ENCODE measurements at places on chromosomes 7 and 10.

DNA sequence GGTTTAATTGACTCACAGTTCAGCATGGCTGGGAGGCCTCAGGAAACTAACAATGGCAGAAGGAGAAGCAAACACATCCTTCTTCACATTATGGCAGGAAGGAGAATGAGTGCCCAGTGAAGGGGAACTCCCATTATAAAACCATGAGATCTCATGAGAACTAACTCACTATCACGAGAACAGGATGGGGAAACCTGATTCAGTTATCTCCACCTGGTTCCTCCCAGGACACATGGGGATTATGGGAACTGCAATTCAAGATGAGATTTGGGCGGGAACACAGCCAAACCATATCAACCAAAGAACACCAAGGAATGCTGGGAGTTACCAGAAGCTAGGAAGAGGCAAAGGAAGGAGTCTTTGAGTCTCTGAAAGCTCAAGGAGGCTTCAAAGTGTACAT lies 94.3 kb downstream of the IPMK start:
- no peak for DNase-seq

- no peak for DNase-seq
These were observed 95.3 kb downstream of the CPED1 start for GRCh38 chr7:121083790-121084251.

DNA sequence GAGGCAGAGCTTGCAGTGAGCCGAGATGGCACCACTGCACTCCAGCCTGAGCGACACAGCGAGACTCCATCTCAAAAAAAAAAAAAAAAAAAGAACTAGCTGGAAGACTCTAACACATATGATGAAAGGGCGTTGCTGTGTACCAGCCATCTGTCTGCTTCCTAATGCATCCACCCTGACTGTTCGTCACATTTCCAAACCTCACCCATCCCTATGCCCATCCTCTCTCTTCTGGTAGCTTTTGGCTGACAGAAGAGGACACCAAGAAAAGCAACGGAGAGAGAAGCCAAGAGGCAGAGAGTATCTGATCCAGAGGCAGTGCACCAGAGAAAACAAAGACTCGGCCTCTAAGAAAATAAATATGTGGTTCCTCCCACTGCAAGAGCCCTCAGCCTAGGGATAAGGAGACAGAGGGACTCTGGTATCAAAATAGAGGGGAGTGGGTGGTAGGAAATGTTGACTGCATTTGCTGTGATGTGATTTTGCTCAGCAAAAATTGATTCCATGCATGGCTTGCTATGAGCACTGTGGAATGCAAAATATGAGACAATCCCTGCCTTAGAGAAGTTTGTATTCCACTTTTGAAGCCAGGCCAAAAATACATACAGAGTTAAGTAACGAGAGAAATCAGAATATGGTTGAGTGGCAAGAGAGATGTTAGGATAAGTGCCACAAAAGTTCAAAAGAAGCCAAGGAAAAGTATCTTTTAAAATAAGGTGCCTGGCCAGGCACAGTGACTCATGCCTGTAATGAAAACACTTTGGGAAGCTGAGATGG lies 100.8 kb upstream of the STK17A start:
- no peak for DNase-seq

DNA sequence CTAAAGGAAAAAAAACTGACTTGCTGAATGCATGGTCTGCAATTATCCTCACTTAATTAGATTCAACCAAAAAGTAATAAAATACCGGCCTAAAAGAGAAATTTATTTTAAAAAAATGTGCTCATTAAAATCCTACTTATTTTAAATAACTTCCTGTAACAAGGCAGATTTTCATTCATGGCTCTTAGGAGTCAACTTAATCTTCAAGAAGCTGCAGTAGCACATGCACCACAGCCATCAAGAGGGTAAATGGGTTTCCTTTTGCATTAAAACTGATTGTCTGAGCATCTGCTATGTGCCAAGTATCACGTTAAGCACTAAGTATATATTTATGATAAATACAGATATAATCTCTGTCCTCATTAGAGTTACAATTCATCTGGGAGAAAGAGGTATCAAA lies 69.9 kb downstream of the SNX13 start:
- DNase-seq, result no peak

DNA sequence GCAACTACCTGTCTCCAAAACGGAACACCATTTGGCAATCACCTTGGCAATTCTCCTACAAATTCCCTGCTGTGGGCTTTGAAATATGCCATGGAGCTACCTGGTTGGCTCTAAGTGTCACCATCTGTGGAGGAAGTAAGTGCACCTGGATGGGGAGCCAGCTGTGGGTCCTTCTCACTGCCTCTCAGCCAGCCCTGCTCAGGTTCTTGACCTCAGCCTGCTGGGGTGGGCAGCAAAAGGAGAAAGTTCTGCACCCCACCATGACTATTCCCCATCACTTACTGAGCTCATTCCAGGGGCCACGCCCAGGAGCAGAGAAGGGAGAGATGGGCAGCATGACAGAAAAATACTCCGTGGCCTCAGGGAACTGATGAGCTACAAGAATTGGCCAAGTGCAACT lies 158.7 kb downstream of the TNS3 start:
- DNase-seq, result no peak

DNA sequence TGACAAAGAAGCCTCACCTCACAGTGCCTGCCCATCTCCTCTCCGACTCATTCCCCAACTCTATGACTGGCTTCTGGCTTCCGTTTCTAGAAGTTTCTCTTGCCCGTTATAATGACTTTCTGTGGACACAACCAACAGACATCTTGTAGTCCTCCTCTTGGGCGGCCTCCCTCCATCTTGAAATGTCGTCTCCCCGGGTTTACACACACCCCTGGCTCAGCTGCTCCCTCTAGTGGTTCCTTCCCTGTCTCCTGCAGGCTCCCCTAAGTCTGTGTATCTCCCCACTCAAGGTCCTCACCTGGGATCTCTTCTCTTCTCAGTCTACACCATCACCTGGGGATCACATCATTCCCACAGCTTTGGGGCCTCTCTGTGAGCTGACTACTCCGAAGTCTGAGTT lies 123.4 kb upstream of the NEBL start:
- peak; percentile 61 for DNase-seq

GRCh38 chr7:79681454-79681853 lies 228.0 kb upstream of the MAGI2 start:
- no peak for DNase-seq

DNA sequence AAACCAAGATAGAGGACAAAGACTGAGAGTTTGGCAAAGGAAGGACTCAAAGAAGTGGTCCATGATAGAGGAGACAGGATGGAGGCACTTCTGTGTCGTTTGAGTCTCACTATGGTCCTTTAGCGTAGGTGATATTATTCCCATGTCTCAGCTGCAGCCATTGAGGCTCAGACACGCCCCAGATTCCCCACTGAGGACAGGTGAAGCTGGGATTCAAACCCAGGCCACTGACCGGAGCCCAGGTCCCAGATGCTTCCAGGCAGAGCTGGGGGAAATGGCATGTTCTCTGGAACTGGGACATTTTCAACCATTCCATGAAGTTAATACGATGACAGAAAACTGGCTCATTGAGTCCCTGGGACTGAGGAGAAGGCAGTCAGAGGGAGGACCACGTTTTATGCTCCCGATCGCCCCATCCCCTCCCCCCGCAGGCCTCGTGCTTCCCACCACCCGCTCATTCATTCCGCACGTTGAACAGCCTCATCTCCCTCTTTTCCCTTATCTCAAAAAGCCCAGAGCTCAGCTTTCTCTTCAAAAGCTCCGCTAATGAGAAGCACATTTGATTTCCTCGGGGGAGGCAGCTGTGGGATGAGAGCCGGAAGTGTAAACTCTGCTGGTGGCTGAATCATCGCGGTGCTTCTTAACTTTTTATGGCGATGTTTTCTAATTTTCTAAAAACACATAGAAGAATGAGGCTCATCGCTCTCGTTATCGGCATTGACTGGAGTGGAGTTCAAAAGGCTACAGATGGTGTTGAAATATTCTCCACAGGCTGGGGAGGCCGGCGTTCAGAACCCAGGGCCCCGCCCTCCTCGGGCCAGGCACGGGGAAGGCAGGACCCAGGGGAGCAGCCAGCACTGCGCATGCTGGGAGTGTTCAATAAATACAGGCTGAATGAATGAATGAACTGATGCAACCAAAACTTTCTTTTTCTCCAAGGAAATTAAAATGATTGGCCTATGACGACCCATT lies 64.0 kb downstream of the OAT start:
- peak; percentile 67 for DNase-seq

GRCh38 chr7:42106562-42106961 lies 130.4 kb downstream of the GLI3 start:
- no peak for DNase-seq

DNA sequence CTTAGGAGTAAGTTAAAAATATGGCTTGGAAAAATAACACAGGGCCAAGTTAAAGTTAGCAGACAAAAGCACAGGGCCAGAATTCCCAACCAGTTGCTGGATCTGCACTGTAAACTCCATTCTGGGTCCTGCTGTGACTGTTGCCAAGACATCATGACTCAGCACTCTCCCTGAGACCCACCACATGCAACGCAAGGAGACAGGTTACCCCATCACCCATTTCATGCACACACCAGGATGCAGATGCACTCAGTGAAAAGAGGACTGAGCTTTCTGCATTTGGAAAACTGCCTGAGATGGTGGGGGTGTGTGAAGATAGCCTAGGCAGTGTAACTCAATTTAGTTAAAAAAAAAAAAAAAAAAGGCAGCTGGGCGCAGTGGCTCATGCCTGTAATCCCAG lies 97.6 kb upstream of the ZNF438 start:
- no peak for DNase-seq

DNA sequence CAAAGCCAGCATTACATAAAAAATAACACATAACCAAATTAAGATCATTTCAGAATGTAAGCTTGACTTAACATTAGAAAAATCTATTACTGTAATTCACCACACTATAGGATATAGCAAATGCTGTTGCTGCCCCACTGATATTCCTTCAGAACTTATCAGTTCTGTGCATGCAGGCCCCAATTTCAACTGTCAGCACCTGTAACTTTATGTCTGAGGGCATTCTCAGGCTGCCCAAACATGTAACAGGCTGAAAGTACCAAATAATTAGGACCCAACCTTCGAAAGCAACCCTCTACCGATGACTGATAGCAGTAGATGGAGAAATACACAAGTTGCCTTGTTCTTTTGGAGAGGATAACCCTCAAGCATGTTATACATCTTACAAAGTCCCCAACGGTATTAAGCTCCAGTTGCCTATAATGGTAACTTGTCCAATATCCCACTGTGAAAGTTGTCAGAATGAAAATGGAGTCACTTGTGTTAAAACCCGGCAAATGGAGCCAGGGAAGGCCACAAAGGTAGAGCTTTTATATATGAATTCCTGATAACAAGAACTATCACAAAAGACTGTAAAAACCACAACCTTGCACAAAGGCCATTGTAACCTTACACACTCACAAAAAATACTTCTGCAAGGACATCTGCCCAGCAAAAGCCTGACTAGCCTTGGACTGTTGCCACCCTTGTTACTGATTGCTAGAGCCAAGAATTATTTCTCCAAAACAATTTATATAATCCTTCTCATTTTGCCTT lies 66.9 kb upstream of the ZNF746 start:
- DNase-seq, result no peak

GRCh38 chr7:374706-375311 lies 84.8 kb downstream of the FOXL3 start:
- peak; percentile 44 for DNase-seq

- DNase-seq, result no peak
These were observed 62.9 kb downstream of the PIK3AP1 start for GRCh38 chr10:96657385-96657784.

DNA sequence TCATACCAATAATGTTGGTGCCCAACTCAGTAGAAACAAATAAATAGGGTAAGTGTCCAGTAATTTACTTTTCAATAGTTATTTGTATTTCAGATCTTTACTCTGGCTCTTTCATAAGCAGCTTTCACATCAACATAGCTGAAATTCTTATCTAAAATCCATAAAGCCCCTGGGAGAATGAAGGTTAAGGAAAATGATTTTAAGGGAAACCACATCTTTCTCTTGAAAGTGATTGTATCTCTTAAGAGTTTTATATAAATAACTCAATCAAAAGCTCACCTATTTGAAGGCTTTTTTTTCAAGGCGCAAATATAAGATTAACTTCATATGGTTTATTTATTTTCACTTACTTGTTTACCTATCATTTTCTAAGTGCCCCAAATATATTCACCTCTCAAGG lies 324.4 kb downstream of the HGF start:
- DNase-seq, result no peak

- DNase-seq, result peak; percentile 36
These were observed 59.4 kb upstream of the CAMK2B start for GRCh38 chr7:44384586-44385433.

- no peak for DNase-seq
These were observed 6.8 kb upstream of the LAT2 start for GRCh38 chr7:74202841-74203556.

GRCh38 chr7:151141855-151142685 lies 25.4 kb downstream of the GBX1 start:
- DNase-seq, result no peak

- DNase-seq, result no peak
These were observed 401.9 kb downstream of the TNS3 start for GRCh38 chr7:47179812-47180515.

GRCh38 chr7:38282081-38282480 lies 8.6 kb upstream of the TARP start:
- DNase-seq, result no peak

DNA sequence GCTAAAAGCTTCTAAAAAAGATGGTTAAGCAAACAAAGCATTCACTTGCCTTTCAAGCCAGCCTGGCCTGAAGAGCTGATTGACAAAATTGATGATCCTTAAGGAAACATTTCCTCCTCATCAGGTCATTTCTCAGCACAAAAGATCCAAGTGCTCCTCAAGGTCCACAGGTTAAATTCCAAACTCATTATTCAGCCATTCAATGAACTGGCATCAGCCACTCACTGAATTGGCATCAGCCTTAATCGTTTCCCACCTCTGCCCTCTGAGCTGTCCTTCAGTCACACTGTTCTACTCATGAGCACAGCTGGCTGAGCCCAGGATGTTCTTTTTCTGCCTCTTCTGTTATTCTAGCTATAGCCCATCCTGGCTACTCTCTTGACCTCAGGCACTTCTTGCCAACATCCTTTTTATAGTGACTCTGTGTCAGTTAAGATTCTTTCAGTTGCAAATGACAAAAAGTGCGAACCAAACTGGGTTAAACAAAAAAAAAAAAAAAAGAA lies 147.5 kb downstream of the RAB11FIP2 start:
- DNase-seq, result no peak

GRCh38 chr7:19121977-19122588 lies 4.6 kb upstream of the TWIST1 start:
- DNase-seq, result no peak

DNA sequence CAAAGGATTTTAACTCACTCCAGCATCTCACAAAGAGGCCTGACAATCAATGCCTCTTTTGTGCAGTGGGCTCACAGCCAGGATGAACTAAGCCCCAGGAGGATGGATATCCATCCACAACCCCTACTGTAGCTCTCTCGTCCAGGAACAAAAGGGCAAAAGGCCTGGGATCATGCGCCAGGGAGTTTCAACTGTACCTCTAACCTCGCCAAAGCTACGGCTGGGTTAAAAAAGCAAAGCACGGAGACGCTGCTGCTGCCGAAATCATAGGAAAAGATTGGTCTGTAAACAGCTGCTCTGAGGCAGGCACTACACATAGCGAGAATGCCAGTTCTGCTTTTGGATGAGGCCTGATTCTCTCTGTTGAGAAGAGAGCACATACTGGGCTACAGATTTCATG lies 32.1 kb downstream of the VSTM4 start:
- DNase-seq, result no peak

- DNase-seq, result peak; percentile 93
These were observed 12.1 kb downstream of the PDZD7 start for GRCh38 chr10:101018600-101019439.

GRCh38 chr10:125840955-125841354 lies 17.6 kb downstream of the BCCIP start:
- no peak for DNase-seq
